ENCODE measurements at places on chromosomes 6 and 20. TPM values are rescaled to one million over a fixed set of nuclear protein-coding genes. Genes with fewer than 3 reads are reported as not detected.

GRCh38 chr20:56629464-56630085 lies 469 bp downstream of the TFAP2C start:
- DNase-seq: no peak

DNA sequence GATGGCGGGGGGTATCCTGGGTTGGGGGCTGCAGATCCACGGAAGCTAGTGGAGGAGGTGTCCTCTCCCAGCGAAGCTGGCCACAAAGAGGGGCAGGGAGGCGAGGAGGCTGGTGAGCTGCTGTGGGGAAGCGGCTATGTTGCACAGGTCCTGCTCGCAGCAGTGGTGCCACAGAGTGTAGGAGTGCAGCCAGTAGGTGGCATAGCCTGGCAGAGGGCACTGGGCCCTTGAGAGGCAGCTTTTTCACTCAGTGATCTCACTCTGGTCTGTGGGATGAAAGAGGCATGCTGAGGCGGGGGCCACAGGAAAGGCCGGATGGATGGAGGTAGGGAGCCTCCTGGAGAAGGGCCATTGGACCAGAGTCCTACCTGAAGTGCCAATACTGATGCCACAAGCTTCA lies 2.9 kb upstream of the LY6G6D start:
- DNase-seq: no peak

DNA sequence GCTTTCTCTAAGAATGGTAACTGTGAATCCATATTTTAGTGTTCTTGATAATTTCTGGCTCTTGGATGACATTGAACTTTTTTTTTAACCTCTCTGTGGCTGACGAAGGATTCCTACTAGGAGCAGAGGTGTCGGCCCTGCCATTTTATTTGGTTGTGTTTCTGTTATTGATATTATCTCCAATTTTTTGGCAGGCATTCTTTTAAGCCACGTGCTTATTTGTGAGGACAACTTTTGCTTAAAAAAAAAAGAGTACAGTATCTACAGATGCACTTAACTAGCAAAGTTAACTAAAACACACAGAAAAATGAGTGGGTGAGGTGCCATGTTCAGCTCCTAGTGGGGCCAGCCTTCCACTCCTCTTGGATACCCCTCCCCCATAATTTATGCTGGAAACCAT lies 1.1 kb downstream of the FANCE start:
- DNase-seq: no peak

DNA sequence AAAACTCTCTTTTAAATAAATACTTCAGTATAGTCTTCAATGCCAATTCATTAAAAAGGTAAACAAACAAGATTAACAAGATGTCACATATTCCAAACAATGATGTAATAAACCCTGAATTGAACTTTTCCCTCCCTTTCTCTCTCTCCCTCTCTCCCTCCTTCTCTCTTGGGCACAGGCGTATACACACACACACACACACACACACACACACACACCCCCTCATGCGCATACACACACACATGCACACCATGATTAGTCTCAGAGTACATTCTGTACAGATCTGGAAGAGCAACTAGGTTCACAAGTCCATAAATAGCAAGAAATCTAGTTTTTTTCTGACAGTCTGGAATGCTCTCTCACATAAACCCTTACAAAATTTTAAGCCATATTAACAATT lies 128.3 kb downstream of the DST start:
- DNase-seq: no peak

- no peak for DNase-seq
Observed at GRCh38 chr20:23139524-23139923, 53.4 kb upstream of the CD93 start.

The OR12D1 gene
- total RNA-seq: not detected

Data from mucosa of descending colon (tissue), 3 donors.